ENCODE measurements at places on chromosomes 7 and 10.

GRCh38 chr7:116431787-116432526, 67.6 kb upstream of the CAV2 start:
- no peak for DNase-seq

- no peak for DNase-seq
These were observed 123.3 kb downstream of the PTPN20 start for GRCh38 chr10:47034441-47035051.

GRCh38 chr10:71475243-71475871, 78.6 kb downstream of the CDH23 start:
- DNase-seq, result no peak

DNA sequence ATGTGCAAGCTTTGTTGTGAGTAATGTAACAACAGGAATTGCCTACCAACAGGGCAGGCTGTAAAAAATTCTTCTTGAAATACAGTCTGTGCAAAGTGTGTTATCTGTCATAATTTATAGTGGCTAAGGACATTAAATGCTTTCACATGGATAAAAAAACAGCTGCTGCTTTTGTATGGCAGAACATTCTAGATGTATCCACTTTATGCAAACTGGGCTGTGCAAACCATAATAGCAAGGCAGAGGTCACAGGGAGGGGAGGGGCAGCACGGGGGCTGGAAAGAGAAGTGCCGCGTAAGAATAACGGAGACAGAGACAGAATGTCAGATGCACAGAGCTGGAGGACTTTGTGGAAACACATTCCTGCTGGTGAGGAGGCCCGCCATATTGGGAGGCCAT, 86.1 kb downstream of the VOPP1 start:
- DNase-seq, result no peak

GRCh38 chr7:42235741-42236161, 1.3 kb downstream of the GLI3 start:
- DNase-seq, result no peak

DNA sequence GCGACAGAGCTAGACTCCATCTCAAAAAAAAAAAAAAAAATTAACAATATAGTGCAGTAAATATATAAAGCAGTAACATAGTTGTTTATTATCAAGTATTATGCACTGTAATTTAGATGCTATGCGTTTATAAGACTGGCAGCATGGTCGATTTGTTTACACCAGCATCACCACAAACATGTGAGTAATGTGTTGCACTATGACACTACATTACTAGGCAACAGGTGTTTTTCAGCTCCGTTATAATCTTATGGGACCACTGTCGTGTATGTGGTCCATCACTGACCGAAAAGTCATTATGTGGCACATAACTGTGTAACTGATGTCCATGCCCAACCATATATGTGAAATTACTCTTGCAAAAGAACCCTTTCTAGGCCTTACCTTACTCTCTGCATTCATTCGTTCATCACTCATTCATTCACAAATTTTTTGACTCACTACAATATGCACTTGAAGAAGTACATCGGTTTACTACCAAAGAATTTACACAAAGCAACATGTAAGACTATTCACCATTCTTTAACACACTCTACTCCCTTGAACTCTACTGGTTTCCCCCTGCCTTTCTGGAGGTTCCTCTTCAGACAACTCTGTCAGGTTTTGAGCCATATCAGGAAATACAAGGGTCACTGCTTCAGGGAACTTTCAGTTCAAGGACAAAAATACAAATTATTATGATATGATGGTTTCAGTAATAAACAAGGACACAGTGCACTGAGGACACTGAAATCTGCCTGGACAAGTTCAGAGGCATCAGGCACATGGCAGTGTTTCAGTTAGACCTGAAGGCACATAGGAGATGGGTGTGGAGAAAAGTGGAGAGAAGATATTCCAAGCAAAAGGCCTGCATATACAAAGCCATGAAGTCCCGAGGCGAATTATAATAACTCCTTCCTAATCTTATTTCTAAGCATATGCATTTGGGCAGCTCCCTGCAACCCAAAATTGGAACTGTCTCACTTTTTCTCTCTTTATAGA, 17.4 kb downstream of the ITGB1 start:
- no peak for DNase-seq

- no peak for DNase-seq
These were observed 162.2 kb downstream of the ARHGAP21 start for GRCh38 chr10:24561453-24561852.

DNA sequence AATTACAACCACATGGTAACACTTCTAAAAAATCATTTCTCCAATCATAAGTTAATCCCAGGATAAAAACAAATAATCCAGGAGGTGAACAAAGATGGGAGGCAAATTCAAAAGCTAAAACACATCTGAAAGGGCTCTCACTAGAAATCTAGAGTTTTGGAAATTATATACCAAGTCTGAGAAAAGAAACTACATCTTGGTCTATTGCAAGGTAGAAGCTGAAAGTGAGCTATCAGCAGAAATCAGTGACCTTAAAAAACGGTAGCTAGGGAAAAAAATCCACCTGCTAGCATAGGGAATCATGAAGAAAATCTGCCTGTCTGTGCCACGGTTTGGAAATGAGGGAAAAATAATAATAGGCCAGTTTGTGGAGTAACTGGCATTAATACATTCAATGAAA, 50.5 kb downstream of the POT1 start:
- no peak for DNase-seq

Measured in stimulated activated CD4-positive, alpha-beta T cell treated with anti-CD3 and anti-CD28 coated beads, TNF-alpha, amount 100 ng/mL, for 1 hour (primary cell).